ENCODE measurements at places on chromosomes 1 and 21. TPM values are rescaled to one million over a fixed set of nuclear protein-coding genes. Genes with fewer than 3 reads are reported as not detected.

MARCKSL1 gene
- 76.6 TPM for total RNA-seq

DCST2 gene
- 0.09 TPM for total RNA-seq

CD1C gene
- not detected for total RNA-seq

IRF2BP2 gene
- total RNA-seq = 51.1 TPM

ATP1A4 gene
- not detected for total RNA-seq

TMEM269 gene
- not detected for total RNA-seq

KIF26B gene
- total RNA-seq = 0.09 TPM

AK5 gene
- 7.4 TPM for total RNA-seq

TAL1 gene
- total RNA-seq = 30.3 TPM

LENEP gene
- total RNA-seq = 0.18 TPM

FMO1 gene
- total RNA-seq = not detected

SDC3 gene
- 11.8 TPM for total RNA-seq

PIK3C2B gene
- total RNA-seq = 25.1 TPM

PSRC1 gene
- 8.5 TPM for total RNA-seq

STIL gene
- total RNA-seq = 3.9 TPM

SYCP1 gene
- not detected for total RNA-seq

GRIK1 gene
- not detected for total RNA-seq

CELA2B gene
- not detected for total RNA-seq

PTGS2 gene
- total RNA-seq = 3.4 TPM

FASLG gene
- not detected for total RNA-seq

CYP4B1 gene
- not detected for total RNA-seq

SLAMF1 gene
- total RNA-seq = not detected

HSPB7 gene
- 0.38 TPM for total RNA-seq

TFF1 gene
- total RNA-seq = not detected

RUNX3 gene
- total RNA-seq = under 0.01 TPM

ATP6V1G3 gene
- not detected for total RNA-seq

ADAMTS4 gene
- total RNA-seq = 13.9 TPM

RIPK4 gene
- 10.0 TPM for total RNA-seq

SGIP1 gene
- 19.7 TPM for total RNA-seq

KRTAP10-11 gene
- not detected for total RNA-seq

TNNI3K gene
- total RNA-seq = not detected

MYOC gene
- total RNA-seq = not detected

ARHGEF16 gene
- 0.09 TPM for total RNA-seq

TSHB gene
- not detected for total RNA-seq
